Activated naive CD4-positive, alpha-beta T cell treated with anti-CD3 and anti-CD28 coated beads for 36 hours (primary cell): ENCODE measurements at places on chromosomes 5 and 9. TPM values are rescaled to one million over a fixed set of nuclear protein-coding genes. Genes with fewer than 3 reads are reported as not detected.

Gene CAMLG
- 36.9 TPM for total RNA-seq

DNA sequence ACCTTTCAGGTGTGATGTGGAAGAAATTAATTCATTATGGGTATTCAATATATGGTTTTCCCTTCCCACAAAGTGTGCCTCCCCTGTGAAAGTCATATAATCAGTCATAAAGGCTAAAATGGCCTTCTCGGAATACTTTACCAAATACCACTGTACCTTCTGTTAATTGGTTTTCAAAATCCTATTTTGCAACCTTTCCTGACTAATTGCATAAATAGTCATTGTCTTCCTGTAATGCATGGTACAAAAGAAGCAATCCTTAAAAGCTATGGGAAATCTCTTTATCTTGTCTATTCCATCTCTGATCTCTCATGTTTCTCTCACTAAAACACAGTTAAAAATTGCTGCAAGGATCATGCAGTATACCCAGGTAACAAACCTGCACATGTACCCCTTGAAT is 44.3 kb upstream of the UGCG start:
- H3K27ac ChIP-seq, result no peak overlapping the region
- no peaks in the 10 kb centered on the region for H3K4me1 ChIP-seq
- no peaks in the 10 kb centered on the region for H3K36me3 ChIP-seq
- H3K4me3 ChIP-seq, result no peak overlapping the region

DNA sequence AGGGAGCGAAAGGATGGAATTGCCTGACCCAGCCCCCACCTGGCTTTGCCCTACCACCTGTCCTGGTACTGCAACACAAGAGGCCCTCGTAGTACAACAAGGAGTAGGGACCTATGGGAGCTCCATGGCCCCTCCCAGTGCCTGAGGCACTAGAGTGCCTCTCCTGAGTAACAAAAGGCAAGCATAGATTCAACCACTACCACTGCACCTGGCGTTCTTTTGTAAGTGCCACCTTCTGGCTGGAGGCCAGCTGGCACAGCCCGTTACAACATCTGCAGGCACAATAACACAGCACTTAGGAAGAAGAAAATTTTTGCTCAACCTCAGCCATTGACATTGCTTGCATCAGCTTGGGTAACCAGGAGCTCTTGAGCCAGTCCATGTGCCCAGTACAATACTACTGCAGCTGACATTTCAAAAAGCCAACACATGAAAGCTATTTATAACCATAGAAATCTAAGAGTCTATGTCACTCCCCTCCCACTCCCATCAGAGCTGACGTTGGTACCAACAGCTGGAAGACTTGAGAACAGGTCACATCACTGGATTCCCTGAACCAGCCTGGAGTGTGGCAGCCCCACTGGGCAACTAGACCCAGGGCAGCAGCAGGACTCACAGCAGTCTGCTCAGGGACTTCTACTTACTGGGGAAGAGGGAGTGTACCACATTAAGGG is 17.7 kb upstream of the FAM174A start:
- no peak overlapping the region for H3K4me3 ChIP-seq
- no peak for DNase-seq
- peaks cover 12% of the 10 kb centered on the region for H3K36me3 ChIP-seq
- no peaks in the 10 kb centered on the region for H3K4me1 ChIP-seq

DNA sequence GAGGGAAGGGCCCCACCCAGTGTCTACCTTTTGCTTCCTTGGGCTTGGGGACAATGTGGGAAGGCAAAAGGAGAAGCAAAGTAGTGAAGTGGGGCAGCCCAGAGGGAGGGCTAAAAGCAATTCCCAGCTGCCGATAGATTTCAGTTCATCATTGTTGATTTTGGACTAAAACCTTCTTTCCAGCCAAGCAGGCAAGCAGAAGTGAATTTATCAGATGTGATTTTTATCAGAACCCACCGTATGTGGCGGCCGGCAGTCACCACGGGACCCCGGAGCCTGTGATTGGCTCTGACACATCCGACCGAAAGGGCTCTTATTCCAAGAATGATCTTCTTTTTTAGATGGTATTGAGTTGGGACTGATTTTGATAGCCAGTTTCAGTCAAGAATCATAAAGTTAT is 559.9 kb downstream of the PSAT1 start:
- no peaks in the 10 kb centered on the region for H3K4me1 ChIP-seq
- H3K36me3 ChIP-seq, result no peaks in the 10 kb centered on the region
- H3K27ac ChIP-seq, result no peak overlapping the region
- H3K27me3 ChIP-seq, result no peaks in the 10 kb centered on the region
- no peak for DNase-seq

Gene HMCN2
- total RNA-seq, result not detected

DNA sequence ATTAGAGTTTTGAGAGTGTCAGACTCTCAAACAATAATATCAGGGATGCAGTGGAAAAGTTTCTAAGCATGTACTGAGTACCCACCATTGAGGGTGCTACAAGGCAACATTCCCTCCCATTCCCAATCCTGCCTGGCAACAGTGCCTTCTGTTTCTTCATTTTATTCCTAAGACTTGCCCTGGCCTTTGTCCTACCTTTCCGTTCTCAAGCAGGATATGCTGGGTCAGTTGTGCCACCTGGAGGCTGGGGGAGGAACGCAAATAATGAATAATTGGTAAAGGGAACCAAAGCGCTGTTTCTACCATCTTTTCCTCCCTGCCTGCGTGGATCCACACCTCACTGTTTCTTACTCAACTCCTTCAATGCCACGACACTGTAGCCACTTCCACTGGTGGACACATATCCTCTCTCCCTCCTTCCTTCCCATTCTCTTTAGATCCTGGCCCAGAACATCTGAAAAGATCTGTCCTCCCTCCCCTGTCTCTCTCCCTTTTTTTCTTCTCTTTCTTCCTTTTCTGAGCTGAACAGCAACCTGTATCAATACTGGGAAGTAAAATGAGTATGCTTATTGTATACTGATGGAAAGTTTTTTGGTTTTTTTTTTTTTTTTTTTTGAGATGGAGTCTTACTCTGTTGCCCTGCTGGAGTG is 149.5 kb downstream of the C9orf152 start:
- H3K27me3 ChIP-seq, result peaks cover 2% of the 10 kb centered on the region
- H3K36me3 ChIP-seq, result peaks cover 7% of the 10 kb centered on the region
- DNase-seq, result peak; percentile 74

Gene OLFM1
- not detected for total RNA-seq

Gene HACD4
- 1.6 TPM for total RNA-seq

DNA sequence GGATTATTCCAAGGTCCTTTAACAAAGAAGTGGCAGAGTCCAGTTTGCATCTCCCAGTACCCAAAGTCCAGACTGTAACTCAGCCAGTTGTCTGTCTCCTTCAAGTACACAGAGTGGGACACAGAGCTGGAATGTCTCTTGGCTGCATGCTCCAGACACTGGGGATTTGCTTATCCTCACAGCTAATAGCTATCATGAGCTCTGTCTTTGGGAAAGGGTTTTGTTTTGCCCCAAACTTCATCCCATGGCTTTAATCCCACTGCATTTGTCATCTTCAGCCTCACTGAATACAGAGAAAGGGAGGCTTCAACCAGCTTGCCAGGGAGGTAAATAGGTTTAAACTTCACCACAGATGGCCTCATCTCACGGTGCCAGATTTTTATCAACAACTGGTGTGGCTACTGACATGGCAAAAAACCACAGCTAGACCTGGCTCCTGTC is 412.2 kb upstream of the SLC24A2 start:
- H3K4me1 ChIP-seq, result peaks cover 29% of the 10 kb centered on the region
- H3K27me3 ChIP-seq, result no peaks in the 10 kb centered on the region
- no peaks in the 10 kb centered on the region for H3K36me3 ChIP-seq

GRCh38 chr9:31587146-31587545 is 797.3 kb upstream of the ACO1 start:
- no peaks in the 10 kb centered on the region for H3K36me3 ChIP-seq
- no peaks in the 10 kb centered on the region for H3K27me3 ChIP-seq
- H3K27ac ChIP-seq, result no peak overlapping the region
- no peak for DNase-seq
- H3K4me1 ChIP-seq, result no peaks in the 10 kb centered on the region

Gene FBLL1
- total RNA-seq, result not detected

GRCh38 chr5:118042076-118042475 is 946.3 kb downstream of the DTWD2 start:
- no peak overlapping the region for H3K4me3 ChIP-seq
- DNase-seq, result no peak
- no peaks in the 10 kb centered on the region for H3K36me3 ChIP-seq
- H3K27ac ChIP-seq, result no peak overlapping the region
- no peaks in the 10 kb centered on the region for H3K27me3 ChIP-seq

Gene ZNF622
- 25.7 TPM for total RNA-seq

Gene RLN1
- total RNA-seq, result 0.95 TPM

DNA sequence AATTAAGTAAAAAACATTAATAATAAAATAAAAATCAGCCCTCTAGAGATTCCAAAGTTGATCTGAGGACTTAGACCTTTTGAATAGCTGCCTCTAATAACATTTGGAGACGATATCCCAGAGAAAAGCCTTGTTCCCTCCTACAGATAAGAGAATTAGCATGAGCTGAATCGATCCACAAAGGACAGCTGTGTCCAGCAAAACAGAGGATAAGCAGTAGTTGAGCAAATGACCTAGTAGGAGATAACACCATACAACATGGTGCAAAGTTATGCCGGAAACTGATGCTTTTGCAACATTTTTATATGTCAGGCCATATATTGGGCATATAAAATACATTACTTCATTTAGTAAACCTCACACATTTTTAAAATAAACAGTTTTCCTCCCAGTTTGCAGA is 212.2 kb upstream of the PRR16 start:
- DNase-seq, result no peak
- H3K27me3 ChIP-seq, result no peaks in the 10 kb centered on the region
- no peaks in the 10 kb centered on the region for H3K36me3 ChIP-seq
- H3K27ac ChIP-seq, result no peak overlapping the region
- H3K4me3 ChIP-seq, result no peak overlapping the region

- H3K27ac ChIP-seq, result no peak overlapping the region
- H3K4me3 ChIP-seq, result no peak overlapping the region
- DNase-seq, result no peak
- no peaks in the 10 kb centered on the region for H3K36me3 ChIP-seq
- peaks cover 3% of the 10 kb centered on the region for H3K27me3 ChIP-seq
Measured at GRCh38 chr9:87436716-87437115, 61.0 kb upstream of the DAPK1 start.

- no peak for DNase-seq
- no peak overlapping the region for H3K27ac ChIP-seq
- no peaks in the 10 kb centered on the region for H3K27me3 ChIP-seq
- H3K36me3 ChIP-seq, result peaks cover 5% of the 10 kb centered on the region
- no peaks in the 10 kb centered on the region for H3K4me1 ChIP-seq
Measured at GRCh38 chr9:116460026-116460425, 227.1 kb upstream of the TRIM32 start.

Gene ANKRD34B
- 0.10 TPM for total RNA-seq

- H3K36me3 ChIP-seq, result no peaks in the 10 kb centered on the region
- H3K27ac ChIP-seq, result no peak overlapping the region
- peaks cover 51% of the 10 kb centered on the region for H3K27me3 ChIP-seq
- no peak overlapping the region for H3K4me3 ChIP-seq
Measured at GRCh38 chr5:1006656-1007071, 1.9 kb upstream of the NKD2 start.

DNA sequence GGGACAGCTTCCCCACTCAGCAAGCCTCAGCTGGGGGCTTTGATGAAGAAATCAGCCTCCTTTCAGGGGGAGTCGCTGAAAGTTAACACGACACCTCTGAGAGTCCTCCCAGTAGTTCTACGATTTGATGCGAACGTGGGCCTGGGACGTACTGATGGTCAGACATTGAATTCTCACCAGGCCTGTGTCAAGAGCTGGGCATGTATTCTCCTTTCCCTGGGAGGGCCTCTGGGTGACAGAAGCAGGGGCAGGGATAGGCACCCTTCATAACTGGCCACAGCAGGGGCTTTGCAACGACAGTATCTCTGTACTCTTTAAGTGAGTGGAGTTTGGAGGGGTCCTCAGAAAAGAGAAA is 15.6 kb upstream of the COL5A1 start:
- H3K27ac ChIP-seq, result no peak overlapping the region
- no peaks in the 10 kb centered on the region for H3K4me1 ChIP-seq

Gene PCDHGA4
- total RNA-seq, result not detected

GRCh38 chr5:171363846-171364245 is 23.8 kb upstream of the NPM1 start:
- H3K27me3 ChIP-seq, result peaks cover 6% of the 10 kb centered on the region
- no peaks in the 10 kb centered on the region for H3K36me3 ChIP-seq
- DNase-seq, result no peak
- no peak overlapping the region for H3K4me3 ChIP-seq
- no peak overlapping the region for H3K27ac ChIP-seq

- no peak overlapping the region for H3K27ac ChIP-seq
- no peaks in the 10 kb centered on the region for H3K36me3 ChIP-seq
- no peaks in the 10 kb centered on the region for H3K4me1 ChIP-seq
- no peak overlapping the region for H3K4me3 ChIP-seq
- no peak for DNase-seq
- H3K27me3 ChIP-seq, result no peaks in the 10 kb centered on the region
Measured at GRCh38 chr5:172744123-172745104, 26.6 kb downstream of the DUSP1 start.

- DNase-seq, result no peak
- no peak overlapping the region for H3K27ac ChIP-seq
- peaks cover 2% of the 10 kb centered on the region for H3K27me3 ChIP-seq
Measured at GRCh38 chr9:87873607-87874303, 8.9 kb upstream of the SPATA31E1 start.

Gene LRRC19
- not detected for total RNA-seq

Gene ATP10B
- not detected for total RNA-seq

GRCh38 chr9:68847765-68848164 is 142.7 kb downstream of the PIP5K1B start:
- no peak overlapping the region for H3K27ac ChIP-seq
- H3K4me3 ChIP-seq, result no peak overlapping the region
- no peak for DNase-seq
- H3K36me3 ChIP-seq, result no peaks in the 10 kb centered on the region

- H3K27ac ChIP-seq, result no peak overlapping the region
- peaks cover 18% of the 10 kb centered on the region for H3K36me3 ChIP-seq
- no peak for DNase-seq
Measured at GRCh38 chr5:108212775-108213346, 169.0 kb downstream of the FBXL17 start.

DNA sequence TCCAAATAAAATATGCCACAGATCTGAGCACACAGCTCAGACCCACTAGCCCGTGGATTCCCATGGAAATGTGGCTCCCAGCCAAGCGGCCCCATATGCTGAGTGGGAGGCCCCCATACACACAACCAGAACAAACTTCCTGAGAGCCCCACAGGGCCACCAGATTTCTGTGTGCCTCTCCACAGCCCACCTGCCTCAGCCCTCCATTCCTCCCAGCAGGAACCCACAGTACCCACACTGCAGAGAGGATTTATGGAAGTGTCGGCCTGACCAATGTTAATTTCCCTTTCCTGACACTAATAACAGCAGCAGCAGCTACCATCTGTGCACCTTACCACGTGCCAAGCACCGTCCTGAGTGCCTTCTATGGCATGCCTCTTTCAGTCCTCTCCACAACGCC is 99.3 kb upstream of the SPOCK1 start:
- H3K36me3 ChIP-seq, result no peaks in the 10 kb centered on the region
- no peak overlapping the region for H3K4me3 ChIP-seq
- H3K27ac ChIP-seq, result no peak overlapping the region
- peaks cover 14% of the 10 kb centered on the region for H3K27me3 ChIP-seq
- DNase-seq, result no peak
- no peaks in the 10 kb centered on the region for H3K4me1 ChIP-seq
